ENCODE measurements at places on chromosomes 7 and 10.

DNA sequence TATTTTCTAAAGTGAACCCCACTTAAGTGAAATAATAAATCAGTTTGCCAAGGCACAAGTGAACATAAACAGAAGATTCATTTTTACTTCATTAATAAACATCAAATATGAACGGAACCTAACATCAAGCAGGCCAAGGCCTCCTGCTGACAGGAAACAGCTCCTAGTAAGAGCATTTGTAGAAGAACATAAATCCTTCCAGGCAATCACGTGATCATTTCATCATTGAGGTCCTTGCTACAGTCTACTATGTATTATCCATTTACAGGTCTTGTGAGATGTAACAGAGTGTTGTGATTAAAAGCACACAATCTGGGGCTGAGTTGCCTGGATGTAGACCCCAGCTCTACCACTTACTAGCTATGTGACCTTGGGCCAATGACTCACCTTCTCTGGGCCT, 70.6 kb downstream of the CALD1 start:
- DNase-seq: no peak

GRCh38 chr10:100683545-100684300, 61.7 kb upstream of the PAX2 start:
- no peak for DNase-seq

DNA sequence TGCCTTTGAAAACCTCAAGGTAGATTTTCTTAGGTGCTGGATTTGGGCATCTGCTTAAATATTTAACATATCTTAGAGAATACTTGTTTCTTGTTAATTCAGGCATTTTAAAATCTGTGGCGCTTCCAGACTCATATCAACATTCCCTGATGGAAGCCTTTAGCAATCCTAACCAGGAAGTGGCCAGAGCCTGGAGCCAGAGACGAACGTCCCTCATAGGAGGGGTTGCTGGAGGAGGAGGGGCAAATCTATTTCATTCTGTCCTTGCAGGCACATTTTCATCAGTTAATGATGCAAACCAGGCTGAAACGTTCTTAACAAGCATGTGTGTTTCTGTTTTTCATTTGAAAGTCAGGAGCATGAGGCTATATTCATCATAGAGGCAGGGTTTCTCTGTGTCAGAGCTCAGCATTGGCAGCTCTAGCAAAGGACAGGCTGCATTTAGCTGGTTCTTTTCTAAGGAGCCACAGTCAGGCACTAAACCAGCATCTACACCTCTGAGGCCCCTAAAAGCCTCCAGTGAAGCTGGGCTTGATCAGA, 17.8 kb upstream of the IFIT2 start:
- no peak for DNase-seq

GRCh38 chr10:69538461-69538860, 34.8 kb downstream of the NEUROG3 start:
- no peak for DNase-seq

- no peak for DNase-seq
These were observed 227.7 kb downstream of the FANK1 start for GRCh38 chr10:126124046-126124445.

GRCh38 chr10:14820010-14820774, 17.6 kb downstream of the CDNF start:
- DNase-seq: no peak

DNA sequence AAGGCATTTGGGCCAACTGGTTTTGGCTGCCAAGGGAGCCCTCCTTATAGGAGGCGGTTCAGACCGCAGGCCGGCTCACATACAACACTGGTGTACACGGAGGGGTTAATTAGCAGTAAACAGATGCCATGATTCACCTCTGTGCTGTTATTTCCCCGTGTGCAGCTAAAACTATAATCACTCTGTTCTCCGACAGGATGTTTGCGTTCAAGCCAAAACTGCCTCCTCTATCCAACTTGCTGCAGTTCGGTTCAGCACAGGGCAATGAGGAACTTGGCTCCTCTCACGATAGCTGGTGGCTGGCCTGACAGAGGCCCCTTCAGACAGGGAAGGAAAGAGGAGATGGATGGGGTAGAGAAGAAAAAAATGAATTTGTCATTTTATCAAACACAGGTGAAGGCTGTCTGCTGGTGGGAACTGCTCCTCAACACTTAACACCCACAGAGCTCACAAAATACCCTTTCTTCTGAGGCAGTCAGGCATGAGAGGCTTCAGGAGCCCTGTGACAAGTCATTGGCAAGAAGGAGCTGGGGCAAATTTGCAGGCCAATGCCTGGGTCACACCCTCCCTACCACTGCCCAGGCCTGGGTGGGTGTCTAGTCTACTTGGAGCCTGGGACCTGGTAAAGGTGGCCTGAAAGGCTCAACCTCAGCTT, 24.0 kb downstream of the KCNMA1 start:
- no peak for DNase-seq

- DNase-seq: no peak
These were observed at the start of gene HABP2 for GRCh38 chr10:113552701-113553100. HABP2 (plus strand) TSS chr10:113553053; CDS start chr10:113553122, 69 bp downstream.

DNA sequence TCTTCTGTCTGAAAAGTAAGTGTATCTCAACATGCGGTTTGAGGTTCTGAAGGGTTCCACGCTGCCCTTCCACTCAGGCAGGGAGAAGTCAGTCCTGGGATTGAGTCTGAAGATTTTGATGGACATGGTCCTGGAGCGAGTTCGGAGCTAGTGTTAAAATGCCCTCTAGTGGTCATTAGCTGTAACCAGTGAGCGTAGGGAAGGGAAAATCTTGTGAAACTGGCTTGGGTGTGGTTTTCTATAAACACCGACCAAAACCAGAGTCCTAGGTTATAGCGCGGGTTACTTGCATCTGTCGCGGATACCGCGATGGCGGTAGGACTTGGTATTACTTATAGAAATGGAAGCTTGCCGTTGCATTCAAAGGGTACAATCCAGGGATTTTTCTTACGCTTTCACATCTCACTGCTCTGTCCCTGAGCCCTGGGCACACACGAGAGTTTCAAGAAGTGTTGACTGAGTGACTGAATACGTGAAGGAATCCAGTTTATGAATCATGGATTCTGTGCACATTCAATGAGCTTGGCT, 348.2 kb upstream of the C7orf33 start:
- DNase-seq: no peak

GRCh38 chr10:114458955-114459354, 54.7 kb upstream of the AFAP1L2 start:
- DNase-seq: no peak

DNA sequence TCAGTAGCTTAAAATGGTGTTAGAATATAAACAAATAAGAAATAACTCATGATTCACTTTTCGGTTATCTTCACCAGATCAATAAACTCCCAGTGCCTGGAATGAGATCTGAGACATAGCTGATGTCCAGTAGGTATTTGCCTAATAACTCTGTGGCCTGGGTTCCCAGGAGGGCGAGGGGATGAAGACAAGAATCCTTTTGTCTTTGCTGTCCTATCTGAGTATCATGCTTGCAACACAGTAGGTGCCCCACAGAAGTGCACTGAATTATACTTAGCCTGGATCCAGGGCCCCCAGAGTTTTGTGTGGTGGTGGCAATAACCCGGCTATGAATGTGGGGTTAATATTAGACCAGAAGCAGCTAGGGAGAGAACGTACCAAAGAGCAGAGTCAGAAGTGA, 350.1 kb upstream of the AOAH start:
- no peak for DNase-seq

- DNase-seq: no peak
These were observed 235.7 kb downstream of the AUTS2 start for GRCh38 chr7:69833964-69834363.

DNA sequence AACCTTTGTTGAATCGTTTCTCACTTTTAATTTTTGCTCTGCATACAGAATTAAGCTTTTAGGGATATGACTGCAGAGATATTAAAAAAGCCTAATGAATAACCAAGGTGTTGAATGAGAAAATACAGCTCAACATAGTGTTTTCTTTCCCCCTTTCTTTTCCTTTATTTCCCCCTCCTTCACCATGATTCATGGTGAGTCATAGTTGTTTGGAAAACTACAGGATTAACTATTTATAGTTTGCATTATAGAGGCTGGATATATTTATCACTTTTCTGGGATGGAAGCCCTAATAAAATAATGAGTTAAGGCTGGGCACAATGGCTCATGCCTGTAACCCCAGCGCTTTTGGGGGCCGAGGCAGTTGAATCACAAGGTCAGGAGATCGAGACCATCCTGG, 115.0 kb downstream of the DNAJB9 start:
- DNase-seq: no peak

DNA sequence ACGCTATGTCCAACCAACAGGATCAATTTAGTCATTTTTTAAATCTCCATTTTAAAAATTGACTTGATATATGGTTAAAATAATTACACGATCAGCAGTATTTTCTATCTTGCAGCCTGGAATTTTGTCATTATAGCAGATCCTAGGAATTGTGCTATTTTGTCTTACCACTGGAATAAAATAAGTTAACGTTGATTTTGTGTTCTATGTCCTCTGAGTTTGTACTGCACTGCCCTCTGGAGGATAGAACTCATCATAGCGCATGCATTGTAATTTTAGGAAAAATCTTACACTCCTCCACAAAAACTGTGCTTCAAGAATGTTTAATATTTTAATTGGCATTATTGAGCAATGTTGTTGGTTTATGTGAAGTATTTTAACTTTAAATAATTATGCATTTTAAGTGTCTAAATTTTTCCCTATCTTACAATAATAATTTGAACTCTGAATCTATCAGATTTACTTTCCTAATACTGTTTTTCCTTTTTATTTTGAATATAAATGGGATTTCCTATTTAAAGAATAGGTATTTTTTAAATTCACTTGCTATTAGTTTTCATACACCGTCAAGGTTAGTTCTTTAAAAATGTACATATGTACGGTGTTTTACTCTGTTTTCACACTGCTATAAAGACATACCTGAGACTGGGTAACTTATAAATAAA, 220.1 kb downstream of the PPP1R3A start:
- DNase-seq: no peak

DNA sequence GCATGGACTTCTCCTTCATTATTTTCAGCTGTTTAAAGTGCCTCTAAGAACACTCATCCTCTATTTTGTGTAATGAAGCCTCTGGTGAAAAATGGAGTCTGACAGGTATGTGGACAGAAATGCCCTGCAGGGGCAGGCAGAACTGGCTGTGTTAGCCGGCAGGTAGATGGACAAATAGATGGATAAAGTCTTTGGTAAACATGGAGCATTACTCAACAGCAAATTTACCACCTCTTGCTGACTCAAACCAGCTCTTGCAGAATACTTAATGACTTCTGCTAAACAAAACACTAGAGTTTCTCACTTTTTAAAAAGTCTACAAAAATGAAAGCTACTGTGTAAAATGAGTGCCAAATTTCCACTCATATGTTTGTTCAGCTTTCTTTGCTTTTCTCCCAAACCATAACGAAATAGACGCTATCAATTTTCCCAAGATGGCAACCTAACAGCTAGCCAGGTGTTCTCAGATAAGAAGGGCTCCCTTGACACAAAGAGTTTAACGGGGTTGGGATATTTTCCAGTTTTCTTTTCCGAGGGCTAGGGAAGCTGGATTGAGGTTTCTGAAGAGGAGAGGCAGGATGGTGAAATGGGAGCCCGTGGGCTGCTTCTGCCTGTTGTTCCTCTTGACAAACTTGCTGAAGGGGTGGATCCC, 71.9 kb upstream of the HABP2 start:
- DNase-seq: no peak

DNA sequence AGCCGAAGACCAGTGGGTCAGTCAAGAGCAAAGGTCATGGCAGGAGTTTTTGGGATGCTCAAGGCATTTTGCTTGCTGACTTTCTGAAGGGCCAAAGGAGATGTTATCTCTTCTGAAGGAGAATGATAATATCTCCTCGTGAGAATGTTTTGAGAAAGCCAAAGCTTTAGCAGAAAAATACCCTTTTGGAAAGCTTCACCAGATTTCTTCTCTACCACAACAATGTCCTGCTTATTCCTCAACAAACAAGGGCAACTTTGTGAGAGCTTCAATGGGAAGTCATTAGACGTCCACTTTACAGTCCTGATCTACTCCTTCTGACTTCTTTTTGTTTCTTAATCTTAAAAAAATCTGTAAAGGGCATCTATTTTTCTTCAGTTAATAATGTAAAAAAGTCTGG, 132.8 kb upstream of the DNAJB12 start:
- DNase-seq: no peak

GRCh38 chr7:32501522-32501921, 6.2 kb downstream of the AVL9 start:
- no peak for DNase-seq

- no peak for DNase-seq
These were observed 34.4 kb upstream of the SLC29A4 start for GRCh38 chr7:5248201-5248885.

GRCh38 chr7:128351296-128352152, 7.8 kb upstream of the RBM28 start:
- DNase-seq: no peak

GRCh38 chr10:80155696-80156215, 23.2 kb downstream of the PLAC9 start:
- DNase-seq: no peak

DNA sequence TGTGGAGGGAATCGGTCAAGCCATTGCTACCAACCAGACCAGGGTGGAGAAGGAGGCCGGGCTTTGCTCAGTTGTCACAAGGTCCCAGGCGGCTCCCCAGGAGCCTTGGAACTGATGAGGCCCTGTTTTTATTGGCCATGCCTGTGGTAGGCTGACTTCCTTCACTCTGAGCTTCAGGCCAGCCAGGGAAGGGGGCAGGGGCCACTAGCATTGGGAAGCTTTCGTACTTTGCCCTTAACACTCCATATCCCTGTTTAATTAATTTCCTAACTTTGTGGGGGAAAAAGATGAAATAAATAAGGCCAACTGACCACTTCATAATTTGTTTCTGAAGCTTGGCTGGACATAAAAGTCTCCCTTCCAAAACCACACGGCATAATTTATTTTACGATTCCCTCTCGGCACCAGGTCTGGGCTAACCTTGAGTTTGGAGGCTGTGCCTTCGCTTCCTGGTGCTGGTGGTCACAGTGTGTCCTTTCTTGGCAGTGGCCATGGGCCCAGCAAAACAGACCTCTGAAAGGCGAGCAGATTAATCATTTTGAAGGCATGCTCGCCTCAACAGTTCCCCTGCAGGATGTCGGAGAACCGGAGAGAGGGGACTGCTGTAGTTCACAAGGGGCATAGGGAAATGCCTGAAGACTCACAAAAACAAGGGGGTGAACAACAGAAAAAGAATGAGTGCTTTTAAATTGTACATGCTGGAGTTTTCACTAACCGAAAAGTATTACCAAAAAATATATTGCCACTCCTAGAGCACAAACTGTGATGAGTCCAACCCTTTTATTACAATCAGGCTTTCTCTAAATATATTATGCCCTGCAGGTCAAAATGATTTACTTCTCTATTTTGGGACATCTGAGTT, 966.0 kb downstream of the LRMDA start:
- no peak for DNase-seq
